ENCODE measurements at places on chromosomes 2 and 18. TPM values are rescaled to one million over a fixed set of nuclear protein-coding genes. Genes with fewer than 3 reads are reported as not detected.

Gene GPR35
- polyA plus RNA-seq, result 0.06 TPM

Gene NT5C1B
- polyA plus RNA-seq, result not detected

Gene GPR45
- polyA plus RNA-seq, result not detected

Gene CDH2
- polyA plus RNA-seq, result 42.6 TPM

Gene REG1B
- not detected for polyA plus RNA-seq

Gene ABCG5
- not detected for polyA plus RNA-seq

Gene KIAA2012
- 0.12 TPM for polyA plus RNA-seq

Gene CFAP65
- polyA plus RNA-seq, result not detected

Gene SP9
- not detected for polyA plus RNA-seq

Gene KCMF1
- 90.9 TPM for polyA plus RNA-seq

Gene INPP5D
- 0.43 TPM for polyA plus RNA-seq

Measured in AG04450 (cell line).